Natural killer cell treated with Interleukin-12 subunit alpha and Interleukin-12 subunit beta and Interleukin-15 and Interleukin-18, amount 100 ng/mL, for 72 hours (primary cell): ENCODE measurements at places on chromosomes 1 and 21. TPM values are rescaled to one million over a fixed set of nuclear protein-coding genes. Genes with fewer than 3 reads are reported as not detected.

- no peak for DNase-seq
Measured at GRCh38 chr1:213993929-213994328, 6.2 kb downstream of the PROX1 start.

GRCh38 chr1:215497528-215497927, 69.6 kb upstream of the KCTD3 start:
- no peak for DNase-seq

DNA sequence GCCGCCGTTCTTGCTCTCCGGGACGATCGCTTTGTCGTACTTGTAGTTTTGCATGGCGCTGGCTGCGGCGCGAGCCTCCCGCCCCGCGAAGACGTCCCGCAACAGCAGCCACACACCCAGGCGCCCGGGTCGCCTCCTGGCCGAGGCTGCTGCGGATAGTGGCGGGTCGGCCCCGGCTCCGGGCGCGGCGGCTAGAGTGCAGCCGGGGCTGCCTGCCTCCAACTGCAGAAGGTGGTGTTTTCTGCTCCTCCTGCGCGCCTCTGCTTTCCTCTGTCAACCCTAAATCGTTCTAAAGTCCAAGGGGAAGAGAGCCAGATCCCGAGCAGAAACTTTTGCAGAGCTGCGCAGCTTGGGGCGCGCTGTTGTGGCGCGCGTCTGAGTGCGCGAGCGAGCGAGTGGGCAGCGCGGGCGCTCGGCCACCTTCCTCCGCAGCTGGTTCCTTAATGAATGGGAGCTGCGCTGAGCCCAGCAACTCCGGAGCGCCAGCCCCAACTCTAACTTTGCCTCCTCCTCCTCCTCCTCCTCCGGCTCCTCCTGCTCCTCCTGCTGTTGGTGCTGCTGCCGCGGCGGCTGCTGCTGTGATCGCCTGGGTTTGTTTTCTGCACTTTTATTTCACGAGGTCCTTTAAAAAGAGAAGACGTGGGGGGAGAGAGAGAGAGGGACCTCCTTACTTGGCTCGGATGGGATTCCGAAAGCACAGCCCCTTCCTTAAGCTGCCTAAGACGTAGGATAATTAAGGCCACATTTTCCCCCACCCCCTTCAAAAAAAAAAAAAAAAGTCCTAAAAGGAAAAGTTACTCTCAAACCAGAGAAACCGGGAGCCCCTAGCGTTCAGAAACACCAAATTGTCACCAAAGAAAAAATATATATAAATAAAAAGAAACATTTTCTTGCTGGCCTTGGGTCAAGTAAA, at the start of gene PLPP3:
TSS of gene PLPP3 (minus strand) at position 601 of the 913 bp plus-strand sequence. CDS start at position 54, 547 bp downstream.
- DNase-seq: no peak

DNA sequence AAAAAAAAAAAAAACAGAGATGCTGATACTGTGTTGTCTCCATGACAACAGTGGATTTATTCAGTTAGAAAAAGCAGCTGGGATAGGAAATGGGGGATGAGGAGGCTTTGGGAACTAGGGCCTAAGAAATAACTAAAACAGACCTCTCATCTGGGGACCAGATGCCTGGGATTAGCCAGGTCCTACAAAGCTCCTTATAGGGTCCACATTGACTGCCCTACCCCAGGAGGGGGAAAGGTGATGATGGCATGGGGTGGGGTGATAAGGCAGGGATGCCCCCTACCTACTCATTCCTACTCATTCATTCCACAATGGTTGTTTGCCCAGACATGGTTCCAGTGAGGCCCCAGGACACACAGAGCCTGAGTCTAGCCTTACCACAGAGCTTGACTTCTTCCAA, 131.2 kb downstream of the PLXNA2 start:
- DNase-seq: no peak

- no peak for DNase-seq
Measured at GRCh38 chr1:42736152-42736551, 3.9 kb downstream of the CLDN19 start.

DNA sequence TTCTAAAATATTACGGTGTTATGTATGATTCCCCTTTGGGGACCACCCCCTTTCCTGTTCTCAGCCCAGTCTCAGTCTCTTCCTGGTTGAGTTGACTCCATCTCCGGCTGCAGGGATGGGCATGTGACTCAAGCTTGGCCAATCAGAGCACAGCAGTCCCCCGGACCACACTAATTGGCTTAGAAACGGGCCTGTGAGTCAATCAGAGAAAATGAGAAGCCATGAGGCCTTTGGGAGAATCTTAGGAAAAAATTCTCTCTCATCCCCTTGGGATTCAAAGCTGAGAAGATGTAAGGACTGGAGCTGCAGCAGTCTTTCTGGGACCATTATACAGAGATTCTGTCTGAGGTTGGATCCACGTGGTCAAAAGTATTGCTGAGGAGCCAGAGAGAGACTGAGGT, 10.7 kb upstream of the FHAD1 start:
- no peak for DNase-seq

DNA sequence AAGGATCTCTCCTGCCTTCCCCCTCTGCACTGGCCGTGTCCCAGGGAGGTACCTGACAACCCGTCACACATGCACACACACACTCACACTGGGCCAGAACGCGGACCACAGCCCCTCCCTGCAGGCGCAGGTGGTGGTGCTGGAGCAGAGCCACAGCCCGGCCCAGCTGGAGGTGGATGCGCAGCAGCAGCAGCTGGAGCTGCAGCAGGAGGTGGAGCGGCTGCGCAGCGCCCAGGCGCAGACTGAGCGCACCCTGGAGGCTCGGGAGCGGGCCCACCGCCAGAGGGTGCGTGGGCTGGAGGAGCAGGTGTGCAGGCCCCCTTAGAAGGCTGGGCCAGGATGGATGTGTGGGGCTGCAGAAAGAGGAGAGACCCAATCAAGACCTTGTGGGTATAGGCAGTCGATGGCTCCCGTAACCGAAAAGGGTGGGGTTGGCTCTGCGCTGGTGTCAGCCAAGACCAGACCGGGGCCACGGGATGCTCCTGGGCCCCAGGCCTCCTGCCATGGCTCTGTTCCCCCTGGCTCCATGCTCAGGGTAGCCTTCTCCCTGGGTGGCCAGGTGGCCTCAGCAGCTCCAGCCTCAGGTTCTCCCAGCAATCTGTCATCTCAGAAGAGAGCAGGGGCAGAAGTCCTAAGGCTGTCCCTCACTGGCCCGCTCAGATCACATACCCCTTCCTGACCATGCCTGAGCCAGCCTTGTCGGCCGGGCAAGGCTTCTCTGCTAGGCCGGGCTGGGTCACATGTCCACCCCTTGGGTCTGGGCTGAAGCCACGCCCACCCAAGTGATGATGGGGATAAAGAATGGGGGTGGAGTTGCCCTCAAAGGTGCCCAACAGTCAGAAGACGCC, 8.9 kb downstream of the MFAP2 start:
- no peak for DNase-seq

DNA sequence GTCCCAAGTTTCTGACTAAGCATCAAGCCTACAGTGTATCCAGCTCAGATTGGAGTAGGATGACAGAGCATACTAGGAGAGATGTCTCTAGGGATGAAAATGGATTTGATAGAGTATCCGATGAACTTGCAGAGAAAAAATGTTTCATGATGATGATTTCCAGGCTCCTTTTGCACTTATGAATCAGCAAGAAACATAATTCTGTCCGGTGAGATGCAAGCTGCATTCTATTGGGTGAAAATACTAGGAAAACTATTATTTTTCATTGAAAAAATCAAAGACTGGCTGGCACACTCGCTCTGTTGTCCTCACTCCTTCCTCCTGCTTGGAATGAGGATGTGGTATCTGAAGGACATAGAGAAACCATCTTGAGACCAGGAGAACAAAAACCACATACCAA, 35.4 kb upstream of the RAB3GAP2 start:
- no peak for DNase-seq

- no peak for DNase-seq
Measured at GRCh38 chr1:178066908-178067614, 26.8 kb upstream of the RASAL2 start.

Gene CNKSR1
- not detected for total RNA-seq

Gene C1QTNF12
- 5.6 TPM for total RNA-seq

Gene MT1HL1
- total RNA-seq: not detected

Gene EFNA1
- not detected for total RNA-seq

Gene VSIG8
- not detected for total RNA-seq
